ENCODE measurements at places on chromosomes 6 and 20.

DNA sequence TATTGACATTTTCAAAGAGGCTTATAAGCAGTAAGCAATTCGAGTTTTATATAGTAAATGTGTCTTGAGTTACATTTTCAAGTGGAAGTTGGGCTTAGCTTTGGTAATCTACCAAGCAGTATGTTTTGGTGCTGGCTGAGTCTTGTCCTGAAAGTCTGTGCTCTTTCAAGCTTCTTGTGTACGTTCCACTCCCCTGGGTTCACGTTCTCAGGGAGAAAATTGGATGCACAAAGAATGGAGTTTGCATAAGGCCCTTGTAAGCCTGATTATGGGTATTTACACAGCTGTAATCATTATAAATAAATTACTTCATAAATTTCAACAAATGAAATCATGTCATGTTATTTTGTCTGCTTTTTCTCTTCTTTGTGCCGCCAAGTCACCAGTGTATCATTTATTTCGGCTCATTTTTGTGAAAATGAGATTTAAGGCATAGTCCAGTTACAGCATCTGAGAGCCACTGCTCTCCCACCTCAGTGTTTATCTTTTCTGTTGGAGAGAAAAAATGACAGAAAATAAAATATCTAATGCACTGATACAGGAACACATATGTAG lies 262.5 kb downstream of the BTBD3 start:
- no peak for DNase-seq

DNA sequence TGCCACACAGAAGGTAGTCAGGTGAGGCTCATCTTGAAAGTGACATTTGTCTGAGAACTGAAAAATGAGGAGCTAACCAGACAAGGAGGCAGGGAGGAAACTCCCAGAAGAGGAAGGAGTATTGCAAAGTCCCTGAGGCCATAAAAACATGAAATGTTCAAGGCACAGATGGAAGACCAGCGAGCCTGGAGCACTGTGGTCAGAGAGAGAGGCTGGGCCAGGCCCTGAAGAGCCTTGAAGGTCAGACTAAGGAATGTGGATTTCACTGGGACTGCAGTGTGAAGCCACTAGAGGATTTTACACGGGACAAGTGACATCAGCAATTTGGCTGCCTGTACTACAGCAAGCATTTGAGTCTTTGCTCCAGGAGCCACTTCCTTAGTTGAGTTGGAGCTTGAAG lies 21.1 kb upstream of the TMEM181 start:
- no peak for DNase-seq

- DNase-seq, result no peak
Measured at GRCh38 chr6:29619578-29620160, 13.3 kb downstream of the GABBR1 start.

- DNase-seq, result no peak
Measured at GRCh38 chr6:51559059-51559458, 528.4 kb downstream of the PKHD1 start.

DNA sequence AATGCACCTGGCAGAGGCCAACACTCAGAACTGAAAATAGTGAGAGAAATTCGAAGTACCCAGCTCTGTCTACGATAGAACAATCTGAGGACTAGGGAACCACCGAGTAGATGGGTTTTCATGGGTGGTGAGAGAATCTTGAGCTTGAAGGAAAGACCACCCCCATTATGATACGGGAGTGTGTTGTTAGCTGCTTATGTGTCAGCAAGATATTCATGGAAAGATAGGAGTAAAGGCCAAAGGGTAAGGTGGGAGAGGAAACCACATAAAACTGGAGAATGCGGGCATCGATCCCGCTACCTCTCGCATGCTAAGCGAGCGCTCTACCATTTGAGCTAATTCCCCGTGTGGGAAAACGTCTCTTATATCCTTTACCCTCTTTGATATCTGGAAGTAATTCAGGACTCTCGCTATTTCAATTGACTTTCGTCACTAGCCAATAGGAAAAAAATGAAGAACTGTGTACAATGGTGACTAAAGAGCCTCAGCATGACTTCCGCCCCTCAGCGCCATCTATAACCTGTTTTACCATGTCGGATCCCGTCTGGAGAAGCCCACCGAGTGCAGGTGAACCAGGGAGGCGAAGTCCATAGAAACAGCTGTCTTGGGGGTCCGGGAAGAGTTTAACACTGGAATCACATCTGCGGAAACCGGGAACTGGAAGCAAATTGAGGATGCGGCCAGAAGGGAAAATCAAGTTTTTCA lies 25.0 kb upstream of the ABT1 start:
- peak; percentile 89 for DNase-seq

- DNase-seq, result no peak
Measured at GRCh38 chr6:79694156-79694555, 63.0 kb downstream of the SH3BGRL2 start.

DNA sequence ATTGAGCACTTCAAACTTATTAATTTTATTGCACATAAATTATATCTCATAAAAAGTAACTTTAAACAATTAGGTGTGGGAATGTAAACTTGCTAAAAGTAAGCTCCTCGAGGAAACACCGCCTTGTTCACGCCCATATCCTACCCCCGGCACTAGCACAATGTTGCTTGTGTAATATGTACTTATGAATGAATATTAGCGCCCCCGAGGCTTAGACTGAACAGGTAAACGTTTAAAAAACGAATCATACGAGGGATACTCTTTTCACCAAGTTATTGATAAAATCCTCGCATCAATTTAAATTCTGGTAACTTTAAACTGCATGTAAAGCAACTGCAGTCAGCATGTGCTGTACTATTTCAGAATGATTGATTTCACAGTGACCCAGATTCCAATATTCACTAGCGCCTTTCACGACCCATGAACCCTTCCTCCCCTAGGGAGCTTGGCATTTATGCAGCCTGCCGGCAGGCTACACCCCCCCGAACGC lies 637 bp downstream of the TFB1M start:
- peak; percentile 10 for DNase-seq

- peak; percentile 35 for DNase-seq
Measured at GRCh38 chr20:61353261-61354000, 101.4 kb downstream of the CDH4 start.

DNA sequence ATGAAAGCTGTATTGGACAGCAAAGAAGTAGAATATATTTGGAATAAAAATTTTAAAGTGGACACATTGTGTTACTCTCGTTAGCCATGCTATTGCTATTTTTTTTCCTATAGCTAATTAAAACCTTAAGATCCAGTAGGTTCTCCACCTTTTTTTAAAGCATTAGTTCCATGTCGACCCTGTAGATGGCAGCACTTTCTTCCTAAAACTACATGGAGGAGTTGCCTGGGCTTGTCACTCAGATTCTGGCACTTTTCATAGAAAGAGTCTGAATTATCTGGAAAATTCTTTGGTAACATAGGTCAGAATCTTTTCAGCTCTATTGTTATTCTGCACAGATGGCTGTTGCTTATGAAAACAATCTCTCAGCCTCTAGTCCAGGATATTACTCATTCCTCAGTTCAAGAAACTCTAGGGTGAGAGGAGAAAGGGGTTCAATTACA lies 42.0 kb upstream of the ESR1 start:
- peak; percentile 90 for DNase-seq

DNA sequence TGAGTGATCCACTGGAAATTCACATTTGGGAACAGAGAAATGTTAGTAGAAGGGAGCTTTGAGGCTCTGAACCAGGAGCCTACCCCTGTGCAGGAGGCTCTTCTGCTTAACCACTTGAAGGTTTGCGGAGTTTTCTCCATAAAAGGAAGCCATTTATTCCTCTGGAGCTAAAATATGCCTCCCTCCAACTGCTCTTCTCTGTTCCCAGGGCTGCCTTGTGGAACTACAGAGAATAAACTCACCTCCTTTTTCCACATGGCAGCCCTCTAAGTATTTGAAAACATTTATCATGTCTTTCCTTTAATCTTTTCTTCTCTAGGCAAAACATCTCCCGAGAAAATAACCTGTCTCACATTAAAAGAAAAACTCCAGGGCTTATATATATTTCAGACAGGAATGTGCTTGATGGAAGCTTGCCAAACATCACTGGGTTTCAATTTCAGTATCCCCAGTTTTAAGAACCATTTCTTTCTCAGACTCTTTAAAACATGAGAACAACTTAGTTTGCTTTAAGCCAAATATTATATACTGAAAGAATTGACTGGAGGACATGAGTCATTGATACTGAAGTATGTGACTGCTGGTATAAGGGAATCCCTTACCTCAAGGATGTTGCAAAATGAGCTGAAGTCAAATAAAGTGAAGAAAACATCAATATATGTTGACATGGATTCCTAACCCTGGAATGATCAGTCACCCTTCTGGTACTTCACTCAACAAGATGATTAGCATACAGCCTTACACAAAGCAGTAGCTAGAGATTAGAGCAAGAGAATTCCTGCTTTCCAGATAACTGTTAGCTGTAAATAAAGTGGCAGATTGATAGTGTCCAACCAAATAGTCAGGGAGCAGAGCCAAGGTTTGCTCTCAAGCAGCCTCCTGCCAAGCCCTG lies 74.0 kb downstream of the ZBTB2 start:
- peak; percentile 84 for DNase-seq

- no peak for DNase-seq
Measured at GRCh38 chr6:24997231-24997630, 61.5 kb upstream of the RIPOR2 start.

DNA sequence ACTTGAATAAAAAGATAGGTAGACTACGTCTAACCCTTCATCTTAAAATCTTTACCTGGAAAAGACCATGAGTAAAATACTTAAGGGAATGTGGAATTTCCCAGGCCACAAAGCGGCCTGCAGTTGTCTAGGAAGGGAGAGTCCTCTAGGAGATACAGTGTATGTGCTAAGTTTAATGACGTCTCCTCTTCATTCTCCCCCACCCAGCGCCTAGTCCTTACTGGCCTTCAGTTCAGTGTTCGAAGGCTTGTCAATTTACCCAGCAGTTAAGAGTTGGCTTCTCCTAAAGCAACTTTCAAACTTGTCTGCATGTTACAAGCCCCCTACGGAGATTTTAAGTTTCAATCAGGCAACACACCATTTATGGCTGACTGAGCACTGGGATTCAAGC lies 35.2 kb downstream of the HFE start:
- DNase-seq, result no peak

GRCh38 chr6:108288742-108289141 lies 6.1 kb upstream of the AFG1L start:
- no peak for DNase-seq

All from astrocyte of the spinal cord (primary cell).